Body of pancreas (tissue), 4 donors: ENCODE measurements at places on chromosomes 13 and 19. TPM values are rescaled to one million over a fixed set of nuclear protein-coding genes. Genes with fewer than 3 reads are reported as not detected.

DNA sequence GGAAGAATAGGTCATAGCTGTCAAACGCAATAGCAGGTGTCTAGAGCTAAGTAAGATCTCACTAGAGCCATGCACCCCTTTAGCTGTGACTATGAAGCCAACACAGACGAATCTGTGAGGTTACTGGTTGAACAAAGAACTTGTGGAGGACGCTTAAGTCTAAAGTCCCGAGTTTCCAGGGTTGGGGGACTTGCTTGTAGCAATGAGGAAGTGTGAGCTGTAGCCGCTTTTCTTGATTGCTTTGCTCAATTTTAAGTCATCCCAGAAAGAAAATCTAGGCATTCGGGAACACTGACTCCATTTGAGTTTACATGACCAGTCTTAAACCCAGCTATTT, 1.6 kb downstream of the GPC5 start:
- no peak for DNase-seq

- no peak for DNase-seq
Measured at GRCh38 chr13:49053215-49053614, 77.5 kb downstream of the FNDC3A start.

DNA sequence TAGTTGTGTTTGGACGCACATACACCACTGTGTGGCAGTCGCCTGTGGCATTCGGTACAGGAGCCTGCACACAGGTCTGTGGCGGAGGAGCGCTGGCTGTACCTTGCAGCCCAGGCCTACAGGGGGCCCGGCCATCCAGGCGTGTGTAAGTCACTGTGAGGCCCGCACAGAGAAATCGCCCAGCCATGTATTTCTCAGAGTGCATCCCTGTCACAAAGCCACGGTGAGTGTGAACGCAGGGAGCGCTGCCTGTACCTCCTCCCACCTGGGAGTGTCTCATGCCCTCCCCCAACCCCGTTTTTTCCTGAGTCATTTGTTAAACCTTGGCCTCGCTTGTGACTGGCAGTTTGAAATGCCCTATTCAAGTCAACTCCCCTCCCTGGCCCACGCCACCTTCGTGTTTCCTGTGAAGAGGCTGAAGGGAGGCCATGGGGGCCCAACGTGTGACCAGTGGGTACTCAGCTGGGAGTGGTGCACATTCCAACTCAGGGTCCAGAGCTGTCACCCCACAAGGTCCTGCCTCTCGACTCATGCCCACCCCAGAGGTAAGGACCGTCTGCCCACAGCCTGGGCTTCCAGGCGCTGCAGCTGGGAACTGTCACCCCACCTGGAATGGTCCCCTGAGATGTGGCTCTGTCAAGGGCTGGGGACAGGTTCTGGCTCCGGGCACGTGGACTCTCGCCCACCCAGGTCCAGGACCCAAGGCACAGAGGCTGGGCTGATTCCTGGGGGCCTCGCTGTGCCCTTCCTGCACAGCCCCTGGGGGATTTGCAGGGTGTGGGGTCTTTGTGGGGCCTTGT, 11.6 kb upstream of the RASA3 start:
- peak; percentile 73 for DNase-seq

GRIK5 gene
- 2.1 TPM for total RNA-seq

- peak; percentile 47 for DNase-seq
Measured at GRCh38 chr19:5891938-5892771, 11.4 kb downstream of the NDUFA11 start.

DNA sequence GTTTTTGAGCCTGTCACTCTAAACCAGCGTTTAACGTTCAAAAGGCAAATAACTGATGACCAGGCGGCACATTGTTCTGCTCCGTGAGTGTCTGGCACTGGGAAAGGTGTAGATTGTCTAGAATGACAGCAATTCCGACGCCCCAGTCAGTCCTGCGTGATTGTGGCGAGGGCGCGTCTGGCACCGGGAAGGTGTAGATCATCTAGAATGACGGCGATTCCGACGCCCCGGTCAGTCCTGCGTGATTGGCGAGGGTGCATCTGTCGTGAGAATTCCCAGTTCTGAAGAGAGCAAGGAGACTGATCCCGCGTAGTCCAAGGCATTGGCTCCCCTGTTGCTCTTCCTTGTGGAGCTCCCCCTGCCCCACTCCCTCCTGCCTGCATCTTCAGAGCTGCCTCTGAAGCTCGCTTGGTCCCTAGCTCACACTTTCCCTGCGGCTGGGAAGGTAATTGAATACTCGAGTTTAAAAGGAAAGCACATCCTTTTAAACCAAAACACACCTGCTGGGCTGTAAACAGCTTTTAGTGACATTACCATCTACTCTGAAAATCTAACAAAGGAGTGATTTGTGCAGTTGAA, 26.1 kb upstream of the NDUFS7 start:
- DNase-seq = no peak

CALR3 gene
- not detected for total RNA-seq

DNA sequence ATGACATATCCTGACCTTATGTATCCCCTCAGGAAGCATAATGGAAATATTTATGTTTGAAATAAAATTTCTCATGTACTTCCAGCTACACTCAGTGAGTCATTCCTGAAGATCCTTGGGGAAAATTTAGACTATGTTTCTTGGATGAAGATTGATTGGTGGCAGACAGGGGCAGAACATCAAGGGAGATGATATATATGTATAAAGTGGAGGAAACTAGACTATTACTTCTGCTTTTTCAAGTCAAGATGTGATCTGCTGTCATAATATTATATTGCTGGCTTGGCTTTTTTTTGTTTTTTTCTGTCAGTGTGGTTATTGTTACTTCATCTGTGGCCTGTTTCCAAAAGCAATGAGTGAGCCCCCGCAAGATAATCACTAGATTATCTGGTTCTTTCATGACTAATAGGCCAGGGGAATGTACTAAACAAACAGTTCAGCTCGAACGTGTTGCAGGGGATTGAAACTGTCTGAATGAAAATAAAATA, 87.2 kb upstream of the TNFSF11 start:
- DNase-seq = peak; percentile 7

DNA sequence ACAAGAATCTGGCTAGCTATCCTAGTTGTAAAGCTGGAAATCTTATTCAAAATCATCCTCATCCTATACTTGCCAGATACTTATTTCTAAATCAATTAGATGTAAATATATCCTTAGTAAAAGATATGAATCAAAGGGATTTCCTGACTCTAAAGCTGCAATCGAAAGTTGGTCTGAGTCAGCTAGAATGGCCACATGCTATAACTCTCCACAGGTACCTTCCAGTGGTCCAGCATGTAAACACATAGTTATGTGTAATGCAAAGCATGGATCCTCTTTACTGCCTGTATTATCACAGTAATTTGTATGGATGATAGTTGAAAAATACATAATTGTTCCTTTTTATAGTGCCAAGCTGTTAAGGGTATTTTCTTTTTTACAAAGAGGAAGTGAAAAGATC, 27.4 kb downstream of the SLITRK6 start:
- no peak for DNase-seq

- DNase-seq = no peak
Measured at GRCh38 chr13:36211567-36211966, 2.8 kb downstream of the SOHLH2 start.

GRCh38 chr13:69793783-69794453, 313.7 kb upstream of the ATXN8OS start:
- DNase-seq = no peak

DNA sequence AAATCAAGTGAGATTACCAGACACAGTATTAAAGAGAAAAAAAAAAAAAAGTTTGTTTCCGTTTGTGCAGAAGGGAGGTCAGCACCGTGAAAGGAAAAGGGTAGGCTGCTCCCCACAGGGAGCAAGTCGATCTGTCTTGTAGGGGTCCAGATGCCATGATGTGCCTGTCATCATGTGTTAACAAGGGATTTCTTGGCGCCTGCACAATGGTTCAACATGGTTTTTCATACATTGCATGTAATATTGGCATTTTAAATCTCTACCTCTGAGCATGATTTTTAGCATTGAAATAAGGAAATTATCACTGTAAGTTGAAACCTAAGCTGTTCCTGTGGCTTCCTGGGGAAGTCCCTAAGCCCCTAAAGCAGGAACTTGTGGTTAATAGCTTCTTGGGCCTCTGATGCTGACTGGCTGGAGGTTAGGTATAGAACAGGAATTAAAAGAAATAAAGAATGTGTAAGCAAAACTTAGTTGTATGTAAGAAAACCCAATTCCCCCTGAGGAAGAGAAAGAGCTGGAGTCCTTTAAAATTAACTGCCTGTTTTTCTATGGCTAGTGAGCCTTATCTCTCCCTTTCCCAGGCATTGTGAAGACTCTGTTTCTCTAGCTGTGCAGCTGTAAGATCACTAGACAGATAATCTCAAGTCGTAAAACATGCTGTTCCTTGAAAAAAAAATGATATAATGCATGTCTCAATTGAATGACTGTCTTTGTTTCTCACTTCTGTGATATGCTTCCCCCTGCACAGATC, 7.4 kb upstream of the FCGBP start:
- DNase-seq = no peak

GRCh38 chr13:104473936-104474335, 1407.7 kb upstream of the SLC10A2 start:
- DNase-seq = no peak

DNA sequence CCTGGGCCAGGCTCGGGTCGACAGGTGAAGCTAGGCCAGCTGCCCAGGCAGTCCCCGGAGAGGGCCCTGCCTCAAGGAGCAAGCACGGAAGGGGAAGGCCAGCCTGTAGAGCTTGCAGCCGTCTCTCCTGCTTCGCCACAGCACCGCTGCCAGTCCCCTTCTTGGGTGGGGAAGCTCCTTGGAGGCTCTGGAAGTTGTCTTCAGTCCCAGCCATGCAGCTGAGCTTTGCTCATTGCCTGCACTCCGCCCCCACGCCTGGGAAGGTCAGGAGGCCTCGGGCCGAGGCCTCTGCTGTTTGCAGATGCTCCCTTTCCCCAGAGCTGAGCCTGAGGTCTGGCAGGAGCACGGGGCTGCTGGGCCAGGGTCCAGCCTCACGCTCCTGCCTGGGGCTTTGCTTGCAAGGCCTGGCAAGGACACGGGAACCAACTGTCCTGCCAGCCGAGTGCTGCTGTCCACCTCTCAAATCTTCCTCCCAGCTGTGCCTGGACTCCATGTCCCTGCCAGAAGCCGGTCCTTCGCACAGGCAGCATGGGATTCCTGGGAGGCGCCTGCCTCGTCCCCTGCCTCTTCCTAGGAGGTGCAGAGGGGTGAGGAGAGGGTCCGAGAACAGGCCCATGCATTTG, 13.3 kb downstream of the PLEKHF1 start:
- DNase-seq = peak; percentile 49

GRCh38 chr13:70407486-70407885, 299.2 kb upstream of the KLHL1 start:
- no peak for DNase-seq

C13orf46 gene
- 38.6 TPM for total RNA-seq

IL4I1 gene
- total RNA-seq = 0.52 TPM

DNA sequence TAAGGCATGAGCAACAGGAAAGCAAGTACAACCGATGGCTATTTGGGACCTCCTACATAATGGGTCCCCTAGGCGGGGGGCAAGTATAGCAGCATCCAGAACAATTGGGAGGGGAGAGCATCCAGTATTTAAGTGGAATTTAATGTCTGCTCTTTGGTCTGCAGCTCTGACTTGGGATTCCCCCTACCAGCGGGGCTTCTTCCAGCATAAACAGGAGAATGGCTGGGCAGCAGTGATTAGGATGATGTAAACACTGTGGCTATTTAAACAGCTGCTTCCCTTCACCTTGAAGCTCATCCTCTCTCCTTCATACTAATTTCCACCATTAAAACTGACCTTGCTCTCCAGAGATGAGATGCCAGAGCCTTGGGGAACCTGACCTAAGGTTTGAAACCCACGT, 73.9 kb upstream of the OXGR1 start:
- DNase-seq = no peak

GRCh38 chr13:108700422-108701170, 71.2 kb downstream of the MYO16 start:
- DNase-seq = no peak

DNA sequence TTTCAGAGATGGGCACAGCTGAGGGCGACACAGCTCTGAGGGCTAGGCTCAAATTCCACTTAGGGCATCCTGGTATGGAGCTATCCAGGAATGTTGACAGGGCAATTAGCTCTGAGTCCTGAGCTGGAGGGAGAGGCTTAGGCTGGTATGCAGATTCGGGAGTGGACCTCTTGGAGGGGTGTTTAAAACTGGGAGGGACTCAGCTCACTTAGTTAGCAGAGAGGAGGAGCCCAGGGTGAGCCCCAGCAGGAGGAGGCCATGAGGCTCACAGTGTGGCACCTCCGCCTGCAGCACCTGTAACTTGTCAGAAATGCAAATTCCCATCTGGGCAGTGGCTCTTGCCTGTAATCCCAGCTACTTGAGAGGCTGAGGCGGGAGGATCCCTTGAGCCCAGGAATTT, 10.2 kb upstream of the NOP53 start:
- DNase-seq = no peak

DNA sequence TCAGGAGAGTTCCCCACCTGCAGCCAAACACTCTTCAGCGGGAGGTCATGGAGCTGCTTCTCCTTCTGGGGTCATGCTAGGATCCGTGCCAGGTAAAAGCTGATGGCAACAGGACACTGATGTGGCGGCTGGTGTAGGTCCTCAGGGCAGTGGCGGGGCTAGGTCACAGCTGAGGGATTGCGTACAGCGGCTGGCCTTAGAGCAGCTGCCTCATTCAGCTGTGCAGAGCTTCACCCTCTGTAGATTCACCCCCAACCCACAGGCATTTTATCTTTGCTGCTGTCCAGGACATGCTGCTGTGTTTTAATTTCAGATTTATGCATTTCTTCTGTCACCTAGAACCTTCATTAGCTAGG, 2.3 kb downstream of the MCF2L start:
- no peak for DNase-seq

DNA sequence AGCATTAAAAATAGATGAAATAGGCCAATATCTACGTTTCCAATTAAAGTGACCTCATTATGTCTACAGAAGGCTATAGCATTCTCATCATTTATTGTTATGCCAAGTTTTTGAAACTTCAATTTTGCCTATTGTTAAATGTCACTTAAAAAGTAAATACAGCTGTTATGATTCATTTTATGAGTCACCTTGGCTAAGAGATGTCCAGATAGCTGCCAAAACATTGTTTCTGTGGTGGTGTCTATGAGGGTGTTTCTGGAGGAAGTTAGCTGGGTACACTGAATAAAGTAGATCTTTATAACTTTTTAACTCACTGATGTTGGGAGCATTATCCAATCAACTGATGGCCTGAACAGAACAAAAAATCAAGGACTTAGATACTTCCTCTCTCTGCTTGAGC, 1209.7 kb upstream of the PCDH9 start:
- DNase-seq = peak; percentile 16

- DNase-seq = no peak
Measured at GRCh38 chr13:109751477-109751876, 34.9 kb downstream of the IRS2 start.

ZNF571 gene
- 2.6 TPM for total RNA-seq

DNA sequence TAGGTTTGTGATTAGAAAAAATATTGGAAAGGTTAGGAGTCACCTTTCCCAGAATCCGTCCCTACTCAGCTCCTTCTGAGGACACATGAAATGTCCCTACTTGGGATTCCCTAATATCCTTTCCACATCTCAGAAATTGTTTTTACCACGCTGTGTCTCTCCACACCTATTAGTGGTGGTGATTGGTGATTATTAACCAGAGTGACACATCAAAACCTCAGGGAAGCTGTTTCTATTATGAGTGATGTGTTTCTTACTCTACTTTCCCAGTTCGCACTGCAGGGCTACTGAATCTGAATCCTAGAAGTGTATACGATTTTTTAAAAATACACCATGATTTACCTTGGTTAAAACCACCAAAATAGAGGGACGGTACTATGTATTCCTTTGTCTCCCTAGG, 460.8 kb downstream of the TBC1D4 start:
- no peak for DNase-seq
